Renal pelvis (tissue), 12 donors: ENCODE measurements at places on chromosomes 7 and 10.

- DNase-seq = no peak
These were observed 139.7 kb downstream of the ADK start for GRCh38 chr10:74290708-74291107.

- no peak for DNase-seq
These were observed 11.2 kb upstream of the AKAP9 start for GRCh38 chr7:91929463-91929862.

DNA sequence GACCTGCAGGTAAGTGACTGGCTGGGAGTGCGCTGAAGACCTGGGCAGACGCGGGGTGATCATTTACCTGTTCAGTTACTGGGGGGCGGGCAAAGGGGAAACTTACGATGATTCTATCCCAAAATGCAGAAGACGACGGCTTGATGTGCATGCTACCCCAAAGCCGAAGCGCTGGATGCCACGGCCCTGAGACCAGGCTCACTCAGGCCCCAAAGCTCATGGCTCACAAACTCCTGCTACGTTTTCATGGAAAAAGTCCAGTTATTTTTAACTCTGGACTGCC is 200.6 kb downstream of the DIP2C start:
- no peak for DNase-seq

GRCh38 chr10:5720182-5720581 is 35.5 kb downstream of the TASOR2 start:
- no peak for DNase-seq
